Neural crest cell (in vitro differentiated cells): ENCODE measurements at places on chromosomes 3 and 15. TPM values are rescaled to one million over a fixed set of nuclear protein-coding genes. Genes with fewer than 3 reads are reported as not detected.

DNA sequence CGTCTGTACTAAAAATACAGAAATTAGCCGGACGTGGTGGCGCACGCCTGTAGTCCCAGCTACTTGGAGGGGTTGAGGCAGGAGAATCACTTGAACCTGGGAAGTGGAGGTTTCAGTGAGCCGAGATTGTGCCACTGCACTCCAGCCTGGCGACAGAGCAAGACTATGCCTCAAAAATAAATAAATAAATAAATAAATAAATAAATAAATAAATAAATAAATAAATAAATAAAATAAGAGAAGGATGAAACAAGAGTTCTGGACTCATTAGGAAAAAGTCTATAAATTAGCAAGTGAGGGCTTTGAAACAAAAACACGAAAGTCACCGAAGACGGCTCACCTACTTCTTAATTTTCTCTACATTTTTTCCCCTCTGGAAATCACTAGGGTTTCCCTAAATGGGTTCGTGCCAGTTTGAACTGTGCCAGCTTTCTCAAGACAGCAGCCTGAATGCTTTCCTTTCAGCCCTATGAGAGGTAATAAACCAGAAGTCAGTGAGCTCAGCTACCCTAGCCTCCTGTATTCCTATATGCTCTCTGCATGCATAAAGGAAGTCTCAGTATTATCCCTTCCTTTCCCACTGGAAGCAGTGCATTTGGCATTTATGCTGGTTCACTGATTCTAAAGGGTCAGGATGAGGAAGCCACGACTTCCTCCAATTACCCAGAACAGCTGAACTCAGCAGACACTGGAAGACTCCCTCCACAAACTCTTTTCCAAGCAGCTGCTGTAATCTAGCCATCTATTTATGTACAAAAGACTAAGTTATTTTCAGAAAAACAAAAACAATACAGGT is 266.9 kb downstream of the ZBBX start:
- H3K27me3 ChIP-seq = no peaks in the 10 kb centered on the region
- H3K4me1 ChIP-seq = peaks cover 26% of the 10 kb centered on the region
- H3K36me3 ChIP-seq = no peaks in the 10 kb centered on the region
- no peak for DNase-seq

Gene ADAMTS17
- 1.3 and 2.3 TPM in 2 replicates for total RNA-seq

GRCh38 chr3:56862352-56863062 is 60.8 kb upstream of the ARHGEF3 start:
- no peaks in the 10 kb centered on the region for H3K27me3 ChIP-seq
- H3K4me1 ChIP-seq = peaks cover 38% of the 10 kb centered on the region
- H3K27ac ChIP-seq = peak overlapping the region; percentile 78
- H3K4me3 ChIP-seq = peak overlapping the region; percentile 1
- H3K36me3 ChIP-seq = no peaks in the 10 kb centered on the region

GRCh38 chr3:196634224-196634623 is 5.3 kb upstream of the NRROS start:
- peaks cover 16% of the 10 kb centered on the region for H3K27me3 ChIP-seq
- no peak overlapping the region for H3K4me3 ChIP-seq
- no peaks in the 10 kb centered on the region for H3K36me3 ChIP-seq
- DNase-seq = no peak
- H3K4me1 ChIP-seq = peaks cover 48% of the 10 kb centered on the region
- no peak overlapping the region for H3K27ac ChIP-seq

Gene ANKRD34C
- not detected in 2 replicates for total RNA-seq

- H3K4me1 ChIP-seq = no peaks in the 10 kb centered on the region
- no peak overlapping the region for H3K4me3 ChIP-seq
- no peaks in the 10 kb centered on the region for H3K36me3 ChIP-seq
Observed at GRCh38 chr15:69808756-69809155, 289.0 kb downstream of the TLE3 start.

- H3K27me3 ChIP-seq = peaks cover 23% of the 10 kb centered on the region
- no peak overlapping the region for H3K4me3 ChIP-seq
- no peak overlapping the region for H3K27ac ChIP-seq
- no peak for DNase-seq
- H3K36me3 ChIP-seq = no peaks in the 10 kb centered on the region
Observed at GRCh38 chr3:192490720-192491119, 236.6 kb downstream of the FGF12 start.

- H3K36me3 ChIP-seq = no peaks in the 10 kb centered on the region
- H3K4me1 ChIP-seq = peaks cover 21% of the 10 kb centered on the region
- peak; percentile 89 for DNase-seq
- peaks cover 29% of the 10 kb centered on the region for H3K27me3 ChIP-seq
- no peak overlapping the region for H3K27ac ChIP-seq
- H3K4me3 ChIP-seq = peak overlapping the region; percentile 68
Observed at GRCh38 chr15:74375303-74375693, 7.9 kb upstream of the CYP11A1 start.

Gene PSMD2
- total RNA-seq = 359 and 378 TPM in 2 replicates

- H3K27ac ChIP-seq = no peak overlapping the region
- H3K4me1 ChIP-seq = peaks cover 17% of the 10 kb centered on the region
- H3K27me3 ChIP-seq = no peaks in the 10 kb centered on the region
- no peaks in the 10 kb centered on the region for H3K36me3 ChIP-seq
- DNase-seq = no peak
Observed at GRCh38 chr3:148186881-148187280, 510.8 kb upstream of the AGTR1 start.

GRCh38 chr3:38623539-38623938 is 25.9 kb downstream of the SCN5A start:
- peaks cover 19% of the 10 kb centered on the region for H3K27me3 ChIP-seq
- no peaks in the 10 kb centered on the region for H3K36me3 ChIP-seq
- H3K4me3 ChIP-seq = no peak overlapping the region

Gene PIGZ
- 1.9 TPM in 2 replicates for total RNA-seq

Gene CDHR4
- 0.12 and 0.16 TPM in 2 replicates for total RNA-seq

- H3K36me3 ChIP-seq = no peaks in the 10 kb centered on the region
- no peaks in the 10 kb centered on the region for H3K4me1 ChIP-seq
- H3K27me3 ChIP-seq = no peaks in the 10 kb centered on the region
Observed at GRCh38 chr3:3240986-3241385, 61.5 kb upstream of the CRBN start.

GRCh38 chr3:15330031-15330596 is 2.3 kb downstream of the SH3BP5 start:
- no peak for DNase-seq
- H3K27me3 ChIP-seq = peaks cover 39% of the 10 kb centered on the region

Gene MOBP
- not detected in 2 replicates for total RNA-seq

GRCh38 chr15:99452728-99453636 is 112.8 kb upstream of the MEF2A start:
- no peaks in the 10 kb centered on the region for H3K27me3 ChIP-seq
- H3K36me3 ChIP-seq = no peaks in the 10 kb centered on the region
- H3K27ac ChIP-seq = peak overlapping the region; percentile 75
- DNase-seq = no peak
- H3K4me3 ChIP-seq = no peak overlapping the region

GRCh38 chr3:40045051-40045450 is 235.6 kb downstream of the MYRIP start:
- H3K27me3 ChIP-seq = no peaks in the 10 kb centered on the region
- H3K36me3 ChIP-seq = no peaks in the 10 kb centered on the region
- DNase-seq = no peak
- no peak overlapping the region for H3K4me3 ChIP-seq

Gene CCR9
- not detected in 2 replicates for total RNA-seq

DNA sequence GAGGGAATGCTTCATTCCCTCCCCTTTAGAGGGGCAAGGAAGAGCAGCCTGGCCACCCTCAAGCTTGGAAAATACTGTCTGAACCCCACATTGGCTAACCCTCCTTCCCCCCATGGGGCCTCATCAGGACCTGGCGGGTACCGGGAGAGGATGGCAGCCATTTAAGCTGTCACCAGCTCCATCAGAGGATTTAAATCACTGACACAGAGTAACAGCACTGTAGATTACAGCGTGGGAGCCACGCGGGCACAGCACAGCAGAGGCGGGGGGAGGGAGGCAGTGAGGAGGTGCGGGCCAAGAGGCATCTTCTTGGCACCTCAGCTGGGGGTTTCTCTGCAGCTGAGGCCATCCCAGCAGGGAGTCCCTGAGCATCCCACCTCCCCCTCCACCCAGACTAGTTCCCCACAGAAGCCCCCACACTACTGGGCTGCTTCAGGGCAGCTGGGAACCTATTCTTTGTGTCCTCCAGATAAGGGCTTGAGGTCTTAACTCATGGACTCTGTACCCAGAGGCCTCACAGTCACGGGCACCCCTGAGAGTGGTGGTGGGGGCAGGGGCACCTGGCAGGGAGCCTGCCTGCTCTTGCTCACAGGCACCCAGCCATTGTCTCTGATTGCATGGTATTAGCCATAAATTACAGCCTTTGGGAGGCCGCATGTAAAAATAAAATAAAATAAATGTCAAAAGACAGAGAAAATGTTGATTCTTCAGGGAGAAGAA is 21.9 kb upstream of the CACNA2D2 start:
- no peak overlapping the region for H3K27ac ChIP-seq
- H3K27me3 ChIP-seq = peaks cover 11% of the 10 kb centered on the region
- no peak overlapping the region for H3K4me3 ChIP-seq
- no peaks in the 10 kb centered on the region for H3K36me3 ChIP-seq
- DNase-seq = no peak
- peaks cover 3% of the 10 kb centered on the region for H3K4me1 ChIP-seq

DNA sequence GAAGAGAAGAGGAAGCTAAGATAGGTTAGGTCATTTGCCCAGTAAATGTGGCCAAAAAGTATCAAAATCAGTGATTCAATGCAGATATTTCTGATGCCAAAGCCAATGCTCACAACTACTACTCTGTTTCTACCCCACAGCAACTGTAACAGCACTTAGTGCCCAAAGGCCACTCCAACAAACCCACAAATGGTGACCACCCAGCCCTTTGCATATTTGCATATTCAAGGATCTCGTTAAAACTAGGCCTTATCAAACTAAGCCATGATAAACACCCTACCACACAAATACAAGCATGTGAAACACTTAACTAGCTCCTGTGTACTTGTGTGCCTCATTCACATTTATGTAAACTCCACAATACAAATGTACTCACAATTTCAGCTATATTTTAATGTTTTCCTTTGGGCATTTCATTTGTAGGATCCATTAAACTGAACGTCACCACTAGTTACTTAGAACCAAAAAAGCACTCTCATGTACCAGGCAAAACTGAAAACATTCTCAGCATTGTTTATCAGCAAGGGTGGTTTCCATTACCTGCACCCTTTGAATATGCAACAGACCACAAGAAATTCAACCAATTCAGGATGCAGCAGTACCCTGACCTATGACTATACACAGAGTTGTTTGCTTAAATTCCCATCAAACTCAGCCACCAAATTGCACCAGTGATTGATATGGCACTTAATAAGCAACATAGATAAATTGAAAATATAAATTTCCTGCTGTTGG is 111.2 kb upstream of the STT3B start:
- H3K4me3 ChIP-seq = no peak overlapping the region
- H3K36me3 ChIP-seq = peaks cover 9% of the 10 kb centered on the region
- H3K4me1 ChIP-seq = peaks cover 16% of the 10 kb centered on the region

DNA sequence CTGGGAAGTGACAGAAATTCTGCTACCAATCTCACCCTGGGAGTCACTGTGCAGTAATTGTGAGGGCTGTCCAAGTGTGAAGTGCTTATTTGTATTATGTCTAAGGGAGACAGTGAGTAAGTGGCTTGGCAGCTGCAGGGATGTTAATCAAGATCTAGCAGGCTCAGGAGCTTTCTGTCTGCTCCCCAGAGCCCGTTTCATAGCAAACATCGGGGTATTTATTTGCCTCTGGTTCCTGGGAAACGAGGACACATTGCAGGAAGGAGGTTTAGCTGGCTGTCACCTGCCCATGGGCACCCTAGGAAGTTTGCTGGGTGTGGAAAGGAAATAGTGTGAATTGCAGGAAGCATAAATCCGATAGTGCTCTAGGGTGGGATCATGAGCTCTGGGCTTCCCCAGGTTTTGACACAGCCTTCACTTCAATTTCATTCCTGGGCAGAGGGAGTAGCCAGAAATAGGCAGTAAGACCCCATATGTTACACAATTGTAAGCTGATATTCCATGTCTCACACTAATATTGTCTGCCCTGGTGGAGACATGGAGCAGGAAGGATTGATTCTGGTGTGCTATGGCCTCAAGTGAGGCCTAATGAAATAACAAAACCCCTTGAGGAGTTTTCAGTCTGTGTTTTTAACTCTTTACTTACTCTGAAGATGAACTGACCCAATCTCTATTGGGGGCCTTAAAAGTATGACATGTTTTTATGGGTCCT is 74.1 kb upstream of the MITF start:
- peaks cover 4% of the 10 kb centered on the region for H3K4me1 ChIP-seq
- H3K4me3 ChIP-seq = no peak overlapping the region
- H3K27ac ChIP-seq = no peak overlapping the region
- no peaks in the 10 kb centered on the region for H3K36me3 ChIP-seq

Gene CFAP92
- total RNA-seq = 8.7 and 8.8 TPM in 2 replicates
